Stimulated activated CD8-positive, alpha-beta memory T cell treated with anti-CD3 and anti-CD28 coated beads, Interleukin-7, amount 100 ng/mL, for 24 hours (primary cell): ENCODE measurements at places on chromosomes 1 and 21.

GRCh38 chr1:184739796-184740195 lies 14.9 kb downstream of the EDEM3 start:
- DNase-seq: no peak

DNA sequence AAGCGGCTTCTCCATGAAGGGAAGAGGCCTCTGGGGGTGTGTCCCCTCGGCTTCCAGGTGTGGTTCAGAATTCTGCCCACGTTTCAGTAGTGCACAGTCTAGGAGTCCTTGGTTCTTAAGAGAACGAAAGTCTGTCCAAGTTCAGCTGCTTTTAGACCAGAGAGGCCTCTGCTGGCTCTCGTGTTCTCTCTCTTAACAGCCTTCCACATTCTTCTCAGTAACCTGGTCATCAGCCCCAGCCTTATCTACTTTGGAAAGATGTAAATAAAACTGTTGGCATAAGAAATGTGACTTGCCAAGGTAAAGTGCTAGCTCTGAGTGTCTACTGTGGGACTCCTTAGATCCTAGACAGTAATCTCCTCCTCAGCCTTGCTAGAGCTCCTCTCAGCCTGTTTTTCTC lies 15.3 kb upstream of the STUM start:
- no peak for DNase-seq

- no peak for DNase-seq
Observed at GRCh38 chr1:119004781-119005180, 16.6 kb upstream of the TBX15 start.

DNA sequence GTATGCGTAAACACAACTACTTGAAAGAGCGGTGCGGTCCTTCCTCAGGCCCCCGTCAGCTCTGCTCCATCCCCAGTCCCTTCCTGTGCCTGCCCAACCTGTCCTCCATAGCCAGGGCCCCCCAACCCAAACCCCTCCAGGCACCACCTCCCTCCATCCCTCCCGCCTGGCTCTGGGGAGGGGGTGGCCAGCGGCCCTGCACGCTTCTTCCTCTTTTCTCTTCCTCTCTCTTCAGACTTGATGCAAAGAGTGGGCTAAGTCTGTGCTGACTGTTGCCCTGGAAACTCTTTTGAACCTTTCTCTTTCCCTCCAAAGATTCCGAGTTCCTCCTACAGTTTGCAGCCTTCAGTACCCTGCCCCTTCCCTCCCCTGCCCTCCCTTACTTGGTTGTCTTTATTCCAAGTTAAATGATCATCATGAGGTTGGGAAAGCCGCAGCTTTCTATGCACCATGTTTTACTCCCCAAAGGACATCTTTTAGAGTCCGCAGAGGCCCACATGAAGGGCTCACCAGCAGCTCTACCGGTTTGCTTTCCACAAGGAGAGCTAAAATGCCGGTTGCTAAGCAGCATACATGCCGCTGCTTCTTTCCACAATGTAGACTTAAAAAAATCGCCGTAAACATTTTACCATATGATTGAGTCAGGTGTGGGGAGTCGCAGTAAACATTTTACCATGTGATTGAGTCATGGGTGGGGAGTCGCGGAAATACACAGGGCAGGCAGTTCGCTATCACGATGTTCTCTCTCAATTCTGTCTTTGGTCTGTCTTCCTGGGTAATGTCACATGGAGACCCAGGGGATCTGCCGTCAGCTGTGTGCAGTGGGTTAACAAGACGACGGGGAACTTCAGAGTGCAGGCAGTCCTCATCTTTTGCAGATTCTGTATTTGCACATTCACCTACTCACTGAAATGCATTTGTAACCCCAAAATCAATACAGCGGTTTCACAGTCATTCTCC lies 525.3 kb downstream of the KIF26B start:
- DNase-seq: no peak

GRCh38 chr1:39754026-39754570 lies 15.4 kb downstream of the PPIE start:
- no peak for DNase-seq

DNA sequence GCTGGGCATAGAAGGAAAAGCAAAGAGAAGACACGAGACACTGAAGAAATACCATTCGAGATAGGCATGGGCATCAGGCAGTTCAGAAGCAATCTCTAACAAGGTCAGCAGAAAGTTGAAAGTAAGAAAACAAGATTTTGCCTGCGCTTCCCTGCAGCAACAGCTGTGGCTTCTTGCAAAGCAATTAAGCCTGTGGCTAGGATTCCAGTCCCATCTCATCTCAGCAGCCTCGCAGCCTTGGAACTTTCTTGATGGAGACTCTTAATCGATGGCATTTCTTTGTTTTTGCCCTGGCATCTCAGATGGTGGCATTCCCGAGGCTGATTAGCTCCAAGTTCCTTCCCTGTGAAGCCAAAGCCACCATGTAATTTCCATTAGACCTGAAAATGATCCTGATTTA lies 64.6 kb upstream of the SPAG17 start:
- DNase-seq: no peak

- DNase-seq: no peak
Observed at GRCh38 chr21:38980416-38981313, 174.9 kb downstream of the ETS2 start.
